Neural progenitor cell (in vitro differentiated cells): ENCODE measurements at places on chromosomes 4 and X.

- DNase-seq, result no peak
Observed at GRCh38 chrX:42496239-42496638, 281.7 kb downstream of the PPP1R2C start.

- DNase-seq, result no peak
Observed at GRCh38 chr4:151202851-151203455, 74.0 kb upstream of the PRSS48 start.

DNA sequence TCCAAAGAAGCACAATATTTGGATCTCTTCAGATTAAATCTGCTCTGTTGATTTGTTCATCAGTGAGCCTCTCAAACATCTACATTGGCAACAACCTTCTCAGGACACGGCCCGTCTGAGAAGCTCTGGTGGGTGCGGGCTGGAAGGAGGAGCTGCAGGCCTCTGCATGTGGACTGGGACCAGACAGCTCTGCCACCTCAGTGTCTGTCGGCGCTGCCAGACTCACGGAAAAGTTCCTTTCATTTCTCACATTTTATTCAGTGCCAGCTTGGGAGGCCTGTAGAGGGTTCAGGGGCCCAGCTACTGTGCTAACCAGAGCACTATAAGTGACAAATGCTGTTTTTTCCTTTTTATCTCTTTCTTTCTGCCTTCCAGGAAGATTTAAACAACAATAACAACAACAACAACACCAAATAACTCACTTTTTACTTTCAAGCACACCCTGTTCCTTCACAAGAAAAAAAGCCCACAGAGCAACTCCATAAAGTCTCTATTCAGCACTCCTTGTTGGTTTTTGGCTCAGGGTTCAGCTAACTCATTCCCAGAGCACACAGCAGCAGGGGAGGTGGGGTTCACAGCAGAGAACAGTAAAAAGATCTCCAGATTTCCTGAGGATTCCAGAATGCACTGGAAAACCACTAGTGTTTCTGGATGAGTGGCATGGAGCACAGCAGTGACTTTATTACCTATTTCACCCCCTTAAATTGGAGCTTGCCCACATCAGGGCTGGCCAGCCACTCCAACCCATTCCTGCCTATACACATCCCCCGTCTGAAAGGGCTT, 23.2 kb upstream of the HOPX start:
- no peak for DNase-seq

DNA sequence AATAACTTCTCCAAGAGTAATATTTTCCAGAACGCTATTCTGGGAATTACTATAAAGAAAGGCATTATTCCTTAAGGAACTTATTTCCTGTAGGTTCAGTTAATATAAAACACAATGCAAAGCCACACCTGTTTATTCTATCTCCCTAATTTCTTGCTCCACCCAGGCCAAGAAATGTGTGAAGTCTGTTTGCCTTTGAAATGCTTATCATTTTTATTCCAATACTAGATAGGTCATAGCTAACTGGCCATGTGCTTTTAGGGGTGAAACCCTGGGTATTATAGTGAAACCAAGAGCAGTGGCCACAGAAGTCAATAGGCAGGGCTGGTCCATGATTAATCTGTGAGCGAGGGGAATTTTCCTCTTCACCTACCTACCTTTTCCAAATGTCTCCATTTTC, 14.8 kb downstream of the CXCL3 start:
- no peak for DNase-seq

DNA sequence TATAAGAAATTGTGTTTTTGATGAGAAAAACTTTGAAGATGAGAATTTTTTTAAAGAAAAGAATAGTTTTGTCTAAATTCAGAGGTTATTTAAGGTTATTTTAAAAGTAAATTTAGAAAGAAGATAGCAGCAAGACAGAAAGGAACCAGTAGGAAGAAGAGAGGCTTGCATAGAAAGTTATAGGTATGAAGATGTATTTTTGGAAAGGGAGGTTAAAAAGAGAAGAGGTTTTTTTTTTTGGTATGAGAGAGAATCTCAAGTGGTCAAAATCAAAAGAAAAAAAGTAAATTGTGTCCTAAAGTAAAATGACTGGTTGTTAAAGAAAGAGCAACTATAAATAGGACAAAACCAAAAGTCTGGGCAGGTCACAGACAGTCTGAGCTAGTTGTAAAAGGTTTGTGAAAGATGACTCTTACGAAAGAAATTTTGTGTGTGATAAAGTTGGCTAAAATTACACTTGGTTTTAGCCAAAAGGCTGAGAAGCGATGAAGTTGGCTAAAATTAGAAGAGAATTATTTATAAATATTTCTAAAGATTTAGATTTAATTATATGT, 16.4 kb upstream of the EIF4E start:
- DNase-seq, result no peak

DNA sequence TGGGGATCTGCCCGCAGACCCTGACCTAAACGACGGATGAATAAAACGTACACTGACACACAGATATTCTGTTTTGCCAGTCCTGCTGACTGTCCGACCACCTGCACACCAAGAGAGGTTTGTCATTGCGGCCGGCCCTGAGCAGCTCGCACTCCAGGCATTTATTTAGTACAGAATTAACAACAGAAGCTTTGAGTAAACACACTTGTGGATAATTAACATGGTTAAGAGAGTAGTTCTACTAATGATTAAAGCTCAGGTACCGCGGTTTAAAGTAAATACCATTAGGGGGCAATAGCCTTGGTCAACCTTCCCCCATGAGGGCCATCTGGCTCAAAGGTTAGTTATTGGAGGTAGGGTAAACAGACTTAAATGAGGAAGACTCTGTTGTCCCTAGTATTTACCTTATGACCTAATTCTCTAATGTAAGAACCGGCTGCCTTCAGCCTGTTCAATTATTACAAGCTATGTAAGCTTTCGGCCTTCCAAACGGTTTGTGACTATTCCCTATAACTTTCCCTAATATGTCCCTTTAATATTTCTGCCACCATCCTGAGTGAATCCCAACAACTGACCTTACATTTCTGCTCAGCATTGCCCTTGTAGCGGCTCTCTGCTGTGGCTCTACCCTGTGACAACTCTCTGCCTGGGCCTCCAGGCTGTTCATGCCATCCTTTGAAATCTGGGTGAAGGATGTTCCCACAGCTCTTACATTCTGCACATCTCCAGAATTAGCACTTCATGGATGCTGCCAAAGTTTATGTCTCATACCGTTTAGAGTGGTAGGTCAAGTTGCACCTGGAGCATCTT, 46.9 kb upstream of the SYTL5 start:
- DNase-seq, result no peak

GRCh38 chr4:141301216-141301615, 80.5 kb downstream of the ZNF330 start:
- no peak for DNase-seq

GRCh38 chr4:70754470-70754869, 32.7 kb downstream of the RUFY3 start:
- no peak for DNase-seq

DNA sequence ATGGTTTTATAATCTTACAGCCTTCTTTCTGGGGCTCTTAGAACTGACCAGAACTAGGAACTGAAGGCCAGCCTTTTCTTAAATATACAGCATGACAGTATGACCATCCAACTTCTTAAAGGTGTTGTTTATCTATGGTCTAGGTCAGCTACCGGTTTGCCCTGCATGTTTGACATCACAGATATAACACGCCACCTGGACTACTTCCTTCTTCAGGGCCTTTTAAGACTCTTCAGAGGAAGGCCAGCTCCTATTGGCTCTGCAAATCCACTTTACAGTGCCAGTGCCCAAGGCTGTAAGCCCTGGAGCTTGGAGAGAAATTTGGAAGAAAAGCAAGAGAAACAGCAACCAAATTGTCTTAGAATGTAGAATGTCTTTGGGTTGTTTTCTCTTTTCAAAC, 185.5 kb downstream of the MGST2 start:
- no peak for DNase-seq

GRCh38 chrX:65772842-65773241, 105.4 kb downstream of the MSN start:
- no peak for DNase-seq

- no peak for DNase-seq
Observed at GRCh38 chr4:73718375-73719373, 21.7 kb upstream of the CXCL8 start.

- DNase-seq, result no peak
Observed at GRCh38 chr4:110702326-110702725, 79.4 kb upstream of the PITX2 start.

- no peak for DNase-seq
Observed at GRCh38 chrX:39904816-39905537, 192.8 kb downstream of the BCOR start.

- peak; percentile 85 for DNase-seq
Observed at GRCh38 chr4:6327220-6327917, 57.7 kb downstream of the WFS1 start.

GRCh38 chr4:7968262-7968896, 28.7 kb upstream of the AFAP1 start:
- no peak for DNase-seq

DNA sequence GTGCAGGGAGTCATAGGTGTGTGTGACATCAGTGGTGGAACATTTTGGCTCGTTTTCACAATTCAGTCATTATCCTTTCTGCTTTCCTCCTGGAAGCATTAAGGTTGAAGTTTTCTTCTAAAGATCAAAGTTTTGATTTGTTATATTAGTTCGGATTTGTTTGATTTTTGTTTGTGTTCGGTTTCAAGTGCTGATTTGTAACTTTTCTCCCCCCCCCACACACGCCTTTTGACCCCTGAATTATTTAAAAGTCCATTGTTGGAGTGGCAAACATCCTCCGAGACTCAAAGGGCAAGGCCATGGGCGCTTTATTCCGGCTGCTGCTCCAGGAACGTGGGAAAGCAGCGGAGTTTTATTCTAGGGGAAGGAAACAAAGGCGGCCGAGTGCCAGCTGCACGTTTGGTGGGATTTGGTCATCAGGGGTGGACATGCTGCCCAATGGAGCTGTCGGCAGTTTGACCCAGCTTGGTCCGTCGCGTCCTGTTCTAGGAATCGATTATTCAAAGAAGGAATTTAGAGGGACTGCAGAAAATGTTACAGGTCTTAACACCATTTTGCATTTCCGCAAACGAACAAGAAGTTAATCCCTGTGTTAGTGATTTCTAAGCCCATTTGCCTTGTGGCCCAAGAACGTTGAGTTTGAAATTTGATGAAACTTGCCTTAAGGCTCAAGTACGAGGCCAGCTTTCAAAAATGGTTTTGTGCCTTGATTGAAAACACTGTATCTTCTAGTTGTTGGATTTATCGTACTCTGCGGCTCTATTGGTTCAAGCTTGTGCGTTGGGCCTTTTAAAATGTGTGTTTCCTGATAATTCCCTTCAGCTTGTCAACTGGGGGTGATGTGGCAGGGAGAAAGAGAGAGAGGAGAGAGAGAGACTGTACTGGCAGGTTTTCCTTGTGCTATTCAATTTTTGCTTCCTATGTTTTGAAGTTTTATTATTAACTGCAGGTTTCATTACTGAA, 565 bp upstream of the ZNF41 start:
- DNase-seq, result peak; percentile 52

DNA sequence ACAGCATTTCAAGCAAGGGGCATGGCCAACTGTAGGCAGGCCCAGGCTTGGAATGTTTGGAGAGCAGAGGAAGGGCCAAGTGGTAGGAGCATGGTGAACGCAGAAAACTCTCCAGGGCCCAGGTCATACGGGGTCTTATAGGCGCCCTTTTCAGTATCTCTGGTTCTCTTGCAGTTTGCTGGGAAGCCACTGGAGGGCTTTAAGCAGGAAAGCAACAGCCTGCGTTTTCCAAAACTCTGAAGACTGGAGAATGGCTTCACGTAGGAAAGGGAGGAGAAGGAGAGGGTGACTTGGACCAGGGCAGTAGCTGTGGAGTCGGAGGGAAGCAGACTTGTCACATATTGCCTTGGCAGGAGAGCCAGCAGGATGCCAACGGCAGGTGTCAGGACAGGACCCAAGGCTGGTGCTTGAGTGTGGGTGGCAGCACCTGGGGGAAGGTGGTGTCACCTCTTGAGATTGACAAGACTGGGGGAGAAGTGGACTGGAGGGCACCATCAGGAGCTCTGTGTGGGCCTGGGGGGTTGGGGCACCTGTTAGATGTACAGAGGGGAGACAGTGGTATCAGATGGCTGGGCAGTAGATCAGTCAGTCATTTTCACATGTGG, 21.9 kb downstream of the TKTL1 start:
- DNase-seq, result peak; percentile 55

GRCh38 chr4:86939729-86940575, 5.1 kb downstream of the AFF1 start:
- no peak for DNase-seq

- no peak for DNase-seq
Observed at GRCh38 chr4:79598801-79599200, 190.8 kb upstream of the GK2 start.

- peak; percentile 57 for DNase-seq
Observed at GRCh38 chr4:92387459-92388069, 83.8 kb downstream of the GRID2 start.

- no peak for DNase-seq
Observed at GRCh38 chrX:94695910-94696309, 1021.9 kb downstream of the FAM133A start.

DNA sequence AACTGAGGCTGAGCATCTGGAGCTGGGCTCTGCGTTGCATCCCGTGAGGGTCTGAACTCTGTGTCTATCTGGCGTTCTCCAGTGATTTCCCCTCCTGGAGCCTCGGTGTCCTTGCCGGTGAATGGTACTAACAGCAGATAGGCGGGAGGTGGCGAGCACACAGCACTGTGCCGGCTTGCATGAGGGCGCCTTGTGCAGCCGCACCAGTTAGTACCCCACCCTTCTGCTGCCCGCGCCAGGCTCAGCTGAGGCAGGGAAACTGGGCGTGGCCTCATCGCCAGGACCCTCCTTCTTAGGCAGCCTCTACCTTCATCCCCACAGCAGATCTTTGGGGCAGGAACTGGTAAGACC, 42.7 kb downstream of the SORCS2 start:
- no peak for DNase-seq

DNA sequence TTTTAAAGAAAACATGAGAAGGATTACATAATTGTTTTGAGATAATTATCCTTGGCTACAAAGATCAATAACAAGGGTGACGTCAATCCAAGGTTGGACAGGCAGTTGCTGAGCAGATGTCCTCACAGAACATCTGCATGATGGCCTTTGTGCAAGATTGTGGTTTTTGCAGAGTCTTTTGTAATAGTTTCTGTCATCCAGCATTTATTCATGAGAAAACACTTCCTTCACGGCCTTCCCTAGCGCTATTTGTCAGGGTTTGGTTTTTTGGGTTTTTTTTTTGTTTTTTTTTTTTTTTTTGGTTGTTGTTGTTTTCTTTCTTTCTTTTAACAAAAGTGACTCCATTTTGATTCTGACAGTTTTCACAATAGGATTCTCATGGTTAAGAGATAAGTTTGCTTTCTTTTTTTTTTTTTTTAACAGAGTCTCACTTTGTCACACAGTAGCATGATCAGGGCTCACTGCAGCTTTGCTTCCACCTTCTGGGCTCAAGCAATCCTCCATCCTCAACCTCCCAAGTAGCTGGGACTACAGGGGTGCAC, 31.5 kb upstream of the ELF2 start:
- no peak for DNase-seq

DNA sequence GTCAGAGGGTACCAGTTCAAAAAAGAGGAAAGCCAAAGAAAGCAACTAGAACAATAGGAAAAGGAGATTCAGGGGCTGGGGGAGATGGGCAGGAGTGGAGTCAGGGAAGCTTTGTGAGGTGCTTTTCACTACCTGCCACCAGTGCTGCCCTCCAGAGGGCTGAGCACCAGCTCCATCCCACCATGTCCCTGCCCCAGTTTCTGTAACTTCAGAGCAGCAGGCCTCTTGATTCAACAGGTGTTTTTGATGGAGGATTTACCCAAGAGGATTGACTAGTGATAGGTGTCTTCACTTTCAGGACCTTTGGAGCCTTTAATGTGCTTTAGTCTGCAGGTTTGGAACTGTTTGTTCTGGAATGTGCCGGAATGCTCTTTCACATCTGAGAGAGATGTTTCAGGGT, 12.1 kb downstream of the KIT start:
- peak; percentile 28 for DNase-seq

GRCh38 chr4:161931089-161931488, 232.7 kb downstream of the FSTL5 start:
- DNase-seq, result no peak

GRCh38 chrX:148049441-148049840, 68.3 kb downstream of the FMR1NB start:
- DNase-seq, result peak; percentile 56
